ENCODE measurements at places on chromosomes 16 and 17. TPM values are rescaled to one million over a fixed set of nuclear protein-coding genes. Genes with fewer than 3 reads are reported as not detected.
A peak's percentile ranks its signal among the peaks of the same experiment; 100 is the strongest.

GRCh38 chr16:89861648-89862047, 11.7 kb upstream of the TCF25 start:
- no peak for DNase-seq

DNA sequence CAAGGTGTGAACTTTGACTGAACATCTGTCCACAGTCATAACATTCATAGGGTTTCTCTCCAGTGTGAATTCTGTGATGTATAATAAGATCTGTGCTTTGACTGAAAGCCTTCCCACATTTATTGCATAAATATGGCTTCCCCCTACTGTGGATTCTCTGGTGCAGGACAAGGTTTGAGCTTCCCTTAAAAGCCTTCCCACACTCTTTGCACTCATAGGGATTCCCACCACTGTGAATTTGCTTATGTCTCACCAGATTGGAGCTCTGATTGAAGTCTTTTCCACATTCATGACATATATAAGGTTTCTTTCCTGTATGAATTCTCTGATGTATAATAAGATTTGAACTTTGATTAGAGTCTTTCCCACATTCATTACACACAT, 8.3 kb downstream of the ZNF594 start:
- DNase-seq, result no peak

DNA sequence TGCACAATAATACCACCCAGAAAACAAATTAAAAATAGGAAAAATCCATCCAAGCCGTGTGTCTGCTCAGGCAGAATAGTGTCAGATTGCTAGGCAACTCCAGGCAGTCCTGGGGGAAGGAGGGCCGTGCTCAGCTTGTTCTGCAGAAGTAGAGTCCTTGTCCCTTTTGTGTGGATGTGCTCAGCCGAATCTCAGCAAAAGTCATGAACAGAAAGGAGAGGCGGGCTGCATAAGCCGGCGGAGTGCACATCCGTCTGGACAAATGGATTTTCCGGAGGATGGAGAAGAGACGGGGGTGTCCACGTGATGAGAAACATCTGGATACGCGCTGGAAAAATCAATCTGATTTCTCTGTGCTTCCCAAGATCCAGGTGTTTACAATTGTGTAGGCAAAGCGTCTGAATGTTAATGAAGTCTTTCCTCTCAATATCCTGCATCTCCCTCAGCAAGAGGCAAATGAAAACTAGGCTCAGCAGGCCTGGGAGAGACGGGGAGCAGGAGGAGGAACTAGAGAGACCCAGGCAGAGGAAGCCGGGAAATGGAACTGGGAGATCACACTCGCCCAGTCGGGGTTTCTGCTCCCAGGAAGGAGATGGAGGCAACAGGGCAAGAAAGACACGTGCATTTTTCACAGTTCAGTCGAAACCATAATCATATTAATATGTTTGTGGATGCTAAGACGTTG, 7.7 kb upstream of the RBFOX3 start:
- DNase-seq, result no peak

- DNase-seq, result no peak
Observed at GRCh38 chr16:66908116-66908515, 10.6 kb downstream of the CDH16 start.

GRCh38 chr17:47776330-47777197, 43.5 kb downstream of the TBX21 start:
- DNase-seq, result no peak

- no peak for DNase-seq
Observed at GRCh38 chr16:78183437-78184237, 84.2 kb downstream of the WWOX start.

GRCh38 chr17:28169621-28170349, 127.3 kb downstream of the NLK start:
- DNase-seq, result no peak

- DNase-seq, result no peak
Observed at GRCh38 chr16:87046235-87046634, 271.0 kb downstream of the C16orf95 start.

GRCh38 chr16:58843675-58844074, 109.6 kb upstream of the GOT2 start:
- DNase-seq, result no peak

DNA sequence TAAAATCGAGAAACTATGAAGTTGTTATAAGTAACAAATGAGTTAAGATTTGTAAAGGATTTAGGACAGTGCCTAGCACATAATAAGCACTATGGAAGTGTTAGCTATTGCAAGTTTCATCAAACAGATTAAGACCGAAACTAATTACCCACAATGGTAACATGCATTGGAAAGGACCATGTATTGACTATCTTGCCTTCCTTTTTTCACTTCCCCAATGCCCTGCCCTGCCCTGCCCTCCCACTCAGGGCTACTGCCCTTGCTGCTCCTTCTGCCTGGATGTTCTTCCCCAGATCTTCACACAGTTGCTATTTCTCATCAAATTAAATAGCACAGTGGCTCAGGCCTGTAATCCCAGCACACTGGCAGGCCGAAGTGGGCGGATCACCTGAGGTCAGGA, 202.1 kb upstream of the PSMD7 start:
- no peak for DNase-seq

- DNase-seq, result peak; percentile 35
Observed at GRCh38 chr16:17194190-17194780, 276.5 kb downstream of the XYLT1 start.

STAC2 gene
- not detected for total RNA-seq

EVPLL gene
- total RNA-seq, result not detected

UTS2R gene
- not detected for total RNA-seq

CDRT4 gene
- total RNA-seq, result 8.3 TPM

TEX14 gene
- total RNA-seq, result 0.60 TPM
